Hindlimb muscle (tissue), 1 donor: ENCODE measurements at places on chromosomes 3 and 15.

GRCh38 chr3:50536471-50537180 lies 30.9 kb downstream of the C3orf18 start:
- no peak for DNase-seq

DNA sequence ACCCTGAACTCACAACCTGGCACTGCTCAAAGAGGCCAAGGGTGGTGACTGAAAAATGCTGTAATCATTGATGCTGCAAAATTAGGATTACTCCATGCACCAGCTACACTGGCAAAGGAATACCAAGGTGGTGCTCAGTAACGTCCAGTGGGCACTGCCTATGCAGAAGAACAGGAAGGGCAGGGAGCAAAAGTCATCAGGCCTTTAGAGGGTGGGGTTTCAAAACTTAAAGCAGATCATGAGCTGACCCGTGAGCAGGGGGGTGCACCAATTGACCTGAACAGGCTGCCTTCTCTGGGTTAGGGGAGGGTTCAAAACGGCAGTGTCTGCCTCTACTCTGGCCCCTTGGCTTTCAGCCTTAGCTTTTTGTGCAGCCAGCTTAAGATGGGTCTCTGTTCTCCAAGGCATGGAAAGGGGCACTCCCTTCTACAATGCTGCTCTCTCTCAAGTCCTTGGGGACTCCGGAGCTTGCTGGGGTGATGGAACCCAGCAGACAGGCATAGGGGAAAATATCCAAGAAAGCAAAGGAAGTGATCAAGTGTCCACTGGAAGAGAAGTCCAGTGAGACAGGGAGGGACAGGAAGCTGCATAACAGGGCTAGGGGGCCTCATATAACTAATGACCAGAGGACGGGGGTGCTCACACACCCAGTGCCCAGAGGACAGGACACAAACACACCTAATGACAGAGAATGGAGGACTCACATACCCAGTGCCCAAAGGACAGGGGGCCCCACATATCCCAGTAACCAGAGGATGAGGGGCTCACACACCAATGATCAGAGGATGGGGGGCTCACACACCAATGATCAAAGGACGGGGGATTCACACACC lies 11.4 kb downstream of the RAB6B start:
- DNase-seq = no peak

GRCh38 chr3:71582612-71583565 lies 639 bp downstream of the FOXP1 start:
- peak; percentile 50 for DNase-seq

DNA sequence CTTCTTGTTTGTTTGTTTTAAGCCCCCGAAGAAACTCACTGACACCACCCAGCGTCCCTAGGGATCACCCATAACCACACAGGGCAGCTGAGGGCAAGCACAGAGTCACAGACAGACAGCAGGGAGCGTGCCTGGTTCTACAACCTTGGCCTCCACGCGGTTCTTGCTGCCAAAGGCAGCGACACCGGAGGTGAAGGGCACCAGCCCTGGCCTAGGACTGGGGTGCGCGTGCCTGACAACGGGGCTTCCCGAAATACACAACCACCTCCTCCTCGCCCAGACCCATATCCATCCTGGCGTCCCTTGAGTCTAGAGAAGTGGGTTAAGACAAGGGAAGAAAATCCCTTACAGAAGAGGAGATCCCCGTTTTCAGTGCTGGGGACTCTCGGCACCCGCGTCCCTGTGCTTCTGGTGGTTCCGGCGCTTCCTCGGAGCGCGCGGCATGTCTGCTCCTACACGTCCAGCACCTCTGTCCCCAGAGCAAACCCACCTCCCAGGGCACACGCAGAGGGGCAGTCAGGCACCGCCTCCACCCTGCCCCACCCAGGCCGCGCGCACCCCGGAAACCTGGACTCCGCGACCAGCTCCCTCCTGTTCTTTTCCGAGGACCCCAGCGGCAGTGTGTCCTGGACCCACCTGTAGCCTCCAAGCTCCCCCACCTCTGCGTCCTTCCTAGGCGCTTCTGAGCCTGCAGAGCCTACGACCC lies 911 bp downstream of the RFTN1 start:
- no peak for DNase-seq

DNA sequence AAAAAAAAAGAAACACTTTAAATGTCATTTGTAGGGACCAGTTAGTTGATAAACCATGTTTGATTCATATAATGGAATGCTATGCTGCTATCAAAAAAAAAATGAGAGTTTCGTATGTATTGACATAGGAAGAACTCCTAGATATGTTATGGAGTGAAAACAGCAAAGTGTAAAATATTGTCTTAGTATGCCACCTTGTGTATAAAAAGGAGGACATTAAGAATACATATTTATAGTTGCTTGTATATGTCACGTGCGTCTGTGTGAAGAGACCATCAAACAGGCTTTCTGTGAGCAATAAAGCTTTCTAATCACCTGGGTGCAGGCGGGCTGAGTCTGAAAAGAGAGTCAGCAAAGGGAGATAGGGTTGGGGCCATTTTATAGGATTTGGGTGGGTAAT lies 39.5 kb downstream of the KBTBD8 start:
- DNase-seq = no peak

GRCh38 chr15:70027518-70027917 lies 70.2 kb downstream of the TLE3 start:
- DNase-seq = no peak

- peak; percentile 70 for DNase-seq
These were observed 160.2 kb upstream of the TBL1XR1 start for GRCh38 chr3:177357352-177358090.

DNA sequence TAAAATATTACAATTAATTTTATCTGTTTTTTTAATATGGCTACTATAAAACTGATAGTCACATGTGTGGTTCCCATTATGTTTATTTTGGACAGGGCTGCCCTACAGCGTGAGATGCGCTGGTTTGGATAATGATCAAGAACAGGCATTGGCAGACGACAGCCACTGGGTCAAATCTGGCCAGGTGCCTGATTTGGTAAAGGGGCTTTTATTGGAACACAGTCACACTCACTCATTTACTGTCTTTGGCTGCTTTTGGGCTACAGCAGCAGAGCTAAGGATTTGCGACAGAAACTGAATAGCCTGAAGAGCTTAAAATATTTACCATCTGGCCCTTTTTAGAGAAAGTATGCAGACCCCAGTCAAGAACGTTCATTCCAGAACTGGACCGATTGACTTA lies 724.2 kb upstream of the CFAP20DC start:
- no peak for DNase-seq

- no peak for DNase-seq
These were observed 33.2 kb upstream of the ACP3 start for GRCh38 chr3:132283916-132284405.

GRCh38 chr3:4314688-4315087 lies 11.5 kb downstream of the SETMAR start:
- DNase-seq = no peak

DNA sequence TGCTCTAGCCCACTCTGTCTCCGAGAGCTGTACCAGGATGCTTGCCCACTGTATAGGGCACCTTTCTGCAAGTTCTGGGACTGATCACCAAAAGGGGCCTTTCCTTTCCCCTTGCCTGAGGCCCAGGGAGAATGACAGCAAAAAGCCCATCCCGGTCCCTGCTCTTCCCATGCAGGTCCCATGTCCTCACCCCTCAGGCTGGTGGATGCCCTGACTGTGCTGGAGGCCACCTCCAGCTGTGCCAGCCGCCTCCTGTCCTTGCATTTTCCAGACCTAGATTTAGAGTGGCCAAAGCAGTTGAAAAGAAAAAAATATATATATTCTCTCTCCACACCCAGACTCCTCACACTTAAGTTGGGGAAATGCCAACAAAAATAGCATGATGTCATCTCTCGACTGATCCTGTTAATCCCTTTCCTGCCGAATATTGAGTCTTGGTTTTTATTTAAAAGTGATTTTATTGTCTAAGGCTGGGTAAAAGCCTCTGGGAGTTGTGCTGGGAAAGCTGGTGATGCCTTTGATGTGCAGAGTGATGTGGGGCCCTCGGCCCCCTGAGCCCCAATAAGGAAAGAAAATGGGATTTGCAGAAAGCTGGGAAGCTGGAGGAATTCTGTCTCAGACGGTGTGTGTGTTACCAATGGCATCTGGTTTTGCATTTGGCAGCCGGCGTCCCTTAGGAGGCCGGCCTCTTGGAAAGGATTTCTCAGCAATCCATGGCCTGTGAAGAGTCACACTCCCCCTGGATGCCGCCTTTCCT lies 29.3 kb upstream of the TPM1 start:
- DNase-seq = peak; percentile 47

DNA sequence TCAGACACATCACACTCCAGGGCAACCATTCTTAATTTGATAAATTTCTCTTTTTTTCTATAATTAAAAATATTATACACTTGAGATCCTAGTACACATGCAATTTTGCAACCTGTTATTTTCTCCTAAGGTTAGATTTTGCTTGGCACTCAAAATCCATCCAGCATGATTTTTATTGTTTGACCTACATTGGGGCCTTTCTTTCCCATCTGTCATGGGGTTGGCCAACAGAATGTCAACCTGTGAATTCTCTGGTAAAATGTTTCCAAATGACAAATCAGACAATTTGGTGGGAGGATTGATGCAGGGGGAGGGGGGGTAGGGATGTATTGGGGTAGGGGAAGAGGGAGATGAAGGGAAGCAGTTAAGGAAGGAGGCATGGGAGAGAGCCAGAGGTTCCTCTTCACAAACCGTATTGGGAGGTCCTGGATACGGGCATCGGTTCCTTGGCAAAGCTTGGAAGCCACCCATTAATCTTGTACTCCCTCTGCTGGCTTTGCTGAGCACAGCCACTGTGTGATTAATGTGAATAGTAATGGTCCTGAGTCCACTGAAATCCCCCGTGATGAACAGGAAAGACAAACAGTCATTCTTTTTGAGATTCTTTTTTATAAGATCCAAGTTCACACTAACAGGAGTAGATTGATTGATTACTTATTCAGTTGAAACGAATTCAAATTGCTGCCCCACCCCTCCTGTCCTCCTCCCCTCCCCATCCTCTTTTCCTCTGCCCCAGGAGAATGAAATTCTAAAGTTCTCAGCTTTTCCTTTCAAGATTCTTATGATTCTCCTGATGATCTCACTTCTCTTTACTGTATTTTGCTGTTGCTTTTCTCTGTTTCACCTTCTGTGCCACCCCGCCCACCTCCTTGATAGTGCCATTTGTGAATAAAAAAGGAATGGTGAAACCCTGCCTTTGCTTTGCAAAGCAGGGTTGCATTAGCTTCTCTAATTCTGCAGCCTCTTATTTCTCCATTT lies 82.2 kb upstream of the SLC25A26 start:
- peak; percentile 29 for DNase-seq

- DNase-seq = no peak
These were observed 171.2 kb downstream of the KLHL25 start for GRCh38 chr15:85623315-85624049.

DNA sequence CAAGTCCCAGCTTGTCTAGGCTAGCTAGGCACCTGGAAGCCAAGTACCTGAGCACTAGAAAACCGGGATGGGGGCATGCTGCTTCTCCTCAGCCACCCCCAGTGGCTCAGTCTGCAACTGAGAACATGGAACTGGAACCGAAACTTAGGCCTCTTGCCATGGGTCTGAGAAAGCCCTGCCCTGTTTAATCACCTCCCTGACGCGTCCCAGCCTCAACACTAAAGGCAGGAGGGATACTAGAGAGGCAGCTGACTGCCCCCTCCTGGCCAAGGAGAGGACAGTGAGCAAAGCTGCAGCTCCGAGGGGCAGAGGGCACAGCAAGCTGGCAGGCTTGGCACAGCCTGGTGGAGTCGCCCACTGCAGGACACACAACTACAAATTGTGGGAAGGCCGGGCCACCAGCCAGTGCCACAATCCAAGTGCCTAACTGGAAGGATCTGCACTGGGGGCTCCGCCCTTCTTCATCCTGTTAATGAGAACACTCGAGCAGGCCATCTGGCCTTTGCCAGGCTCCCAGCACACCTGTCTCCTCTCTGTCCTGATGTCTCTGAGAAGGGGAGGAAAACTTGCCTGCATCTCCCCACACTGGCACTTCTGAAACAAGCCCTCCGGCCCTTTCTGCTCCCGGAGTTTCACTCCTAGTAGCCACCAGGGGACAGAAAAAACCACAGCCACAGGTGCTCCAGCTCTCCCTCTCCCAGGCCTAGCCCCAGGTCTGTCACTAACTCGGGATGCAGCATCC lies 53.7 kb downstream of the BDH1 start:
- no peak for DNase-seq

DNA sequence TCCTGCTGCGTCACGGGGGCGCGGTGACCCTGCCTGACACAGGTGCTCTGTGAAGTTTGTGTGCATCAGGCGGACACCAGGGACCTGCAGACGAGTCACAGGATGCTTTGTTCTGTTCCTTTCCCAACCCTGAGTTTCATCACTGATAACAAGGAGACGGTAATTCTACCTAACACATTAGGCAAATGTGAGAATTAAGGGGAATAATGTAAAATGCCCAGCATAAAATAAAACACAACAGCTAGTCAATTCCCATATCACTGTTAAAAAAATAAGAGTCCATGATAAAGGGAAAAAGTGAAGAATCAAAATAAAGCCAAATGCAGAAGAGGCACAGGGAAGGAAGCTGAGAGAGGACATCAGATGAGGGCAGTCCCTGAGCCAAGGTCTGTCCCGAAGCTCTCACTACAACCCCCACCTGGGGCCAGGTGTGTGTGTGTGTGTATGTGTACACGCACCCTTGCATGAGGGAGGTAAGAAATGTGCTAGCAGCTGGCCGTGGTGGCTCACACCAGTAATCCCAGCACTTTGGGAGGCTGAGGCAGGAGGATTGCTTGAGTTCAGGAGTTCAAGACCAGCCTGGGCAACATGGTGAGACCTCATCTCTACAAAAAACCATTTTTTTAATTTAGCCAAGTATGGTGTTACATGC lies 27.5 kb downstream of the PLA2G4D start:
- DNase-seq = no peak

GRCh38 chr15:63066272-63066671 lies 23.7 kb downstream of the TPM1 start:
- no peak for DNase-seq

DNA sequence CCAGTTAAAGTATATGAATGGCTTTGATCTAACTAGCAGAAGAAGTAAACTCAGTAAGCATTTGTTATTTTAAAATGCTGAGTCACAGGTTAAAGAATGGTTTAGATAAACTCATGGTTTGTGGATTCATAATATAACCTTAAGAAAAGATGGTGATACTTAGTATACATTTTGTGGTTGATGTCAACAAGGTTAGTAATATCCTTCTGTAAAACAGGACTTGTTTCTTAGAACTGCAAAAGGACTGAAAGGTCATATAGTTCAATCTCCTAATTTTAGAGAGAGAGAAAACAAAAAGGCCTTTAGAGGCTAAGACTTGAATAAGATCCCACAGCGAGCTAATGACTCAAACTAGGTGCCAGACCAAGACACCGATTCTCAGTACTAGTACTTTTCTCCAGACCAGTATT lies 50.0 kb downstream of the STRIT1 start:
- no peak for DNase-seq

DNA sequence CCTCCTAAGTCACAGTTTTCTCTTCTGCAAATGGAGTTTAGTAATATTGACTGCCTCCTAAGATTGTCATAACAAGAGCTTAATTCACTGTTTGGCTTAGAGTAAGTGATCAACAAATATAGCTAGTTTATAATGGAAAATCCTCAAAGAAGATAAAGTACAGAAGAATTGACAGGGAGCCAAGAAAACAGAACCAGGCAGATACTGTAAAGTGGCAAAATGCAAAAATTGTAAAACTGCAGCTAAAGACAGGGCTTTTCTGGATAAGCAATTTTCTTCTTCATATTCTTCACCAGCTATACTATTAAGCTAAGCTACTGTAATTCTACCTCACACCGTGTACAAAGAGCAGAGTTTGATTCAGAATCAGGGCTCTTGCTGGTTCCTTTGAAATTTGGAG lies 148.6 kb downstream of the ARPP21 start:
- no peak for DNase-seq

- no peak for DNase-seq
These were observed 21.6 kb downstream of the NKIRAS1 start for GRCh38 chr3:23895181-23895580.

GRCh38 chr15:36400936-36401585 lies 178.4 kb upstream of the CDIN1 start:
- no peak for DNase-seq
